ENCODE measurements at places on chromosomes 5 and 9. TPM values are rescaled to one million over a fixed set of nuclear protein-coding genes. Genes with fewer than 3 reads are reported as not detected.

The MAT2B gene
- total RNA-seq: 87.6 TPM

- no peak for DNase-seq
Measured at GRCh38 chr9:126307322-126308061, 19.1 kb upstream of the MVB12B start.

- no peak for DNase-seq
Measured at GRCh38 chr5:149227168-149227826, 44.4 kb upstream of the AFAP1L1 start.

DNA sequence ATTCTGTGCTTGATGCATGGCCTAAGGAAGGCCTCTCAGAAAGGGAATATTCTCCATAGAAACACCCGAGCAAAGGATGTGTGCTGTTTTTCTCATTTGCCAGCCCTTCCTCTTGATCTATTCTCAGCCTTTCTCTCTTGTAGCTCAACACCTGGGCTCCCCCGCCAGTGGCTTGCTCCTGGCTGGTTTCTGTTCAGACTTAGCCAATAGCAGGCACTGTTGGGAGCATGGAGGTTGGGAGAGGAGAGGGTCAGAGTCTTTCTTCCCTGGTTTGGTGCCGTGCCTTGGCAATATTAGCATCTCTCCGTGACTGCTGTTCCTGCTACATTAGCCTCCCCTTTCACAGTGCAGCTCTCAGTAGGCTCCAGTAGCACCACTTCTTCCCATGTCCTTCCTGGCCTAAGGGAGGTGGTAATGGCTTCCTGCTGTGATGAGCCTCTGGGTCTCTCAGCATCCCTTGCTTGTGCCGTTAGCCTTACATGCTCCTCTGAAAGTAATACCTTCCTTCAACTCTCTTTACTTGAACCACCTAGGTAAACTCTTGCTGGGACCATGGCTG is 269.7 kb upstream of the GAS1 start:
- DNase-seq: no peak

DNA sequence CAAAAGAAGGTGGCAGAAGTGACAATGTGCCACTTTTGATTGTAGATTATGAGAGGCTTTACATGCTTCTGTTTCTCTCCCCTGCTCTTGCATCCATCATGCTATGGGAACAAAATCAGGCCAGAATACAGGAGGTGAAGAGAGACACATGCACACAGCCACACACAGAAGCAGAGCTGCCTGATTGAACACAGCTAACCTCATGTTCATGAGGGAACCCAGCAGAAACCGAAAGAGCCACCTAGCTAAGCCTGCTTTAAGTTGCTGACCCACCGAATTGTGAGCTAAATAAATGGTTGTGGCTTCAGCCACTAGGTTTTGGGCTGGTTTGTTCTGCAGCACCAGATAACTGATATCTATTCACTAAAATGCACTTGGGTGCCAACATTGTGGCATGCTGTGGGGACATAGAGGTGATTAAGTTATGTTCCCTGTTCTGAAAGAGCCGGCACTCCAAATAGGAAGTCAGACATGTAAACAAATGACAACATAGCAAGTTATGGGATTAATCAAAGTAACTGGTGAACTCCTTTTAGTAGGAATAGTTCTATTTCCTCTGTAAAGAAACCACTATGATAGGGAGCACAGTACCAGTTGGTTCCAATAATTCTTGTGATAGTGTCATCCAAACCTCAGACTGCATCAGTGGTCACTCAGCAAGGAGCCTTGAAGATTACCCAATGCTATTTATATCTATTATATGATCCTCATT is 93.6 kb upstream of the TNC start:
- no peak for DNase-seq

DNA sequence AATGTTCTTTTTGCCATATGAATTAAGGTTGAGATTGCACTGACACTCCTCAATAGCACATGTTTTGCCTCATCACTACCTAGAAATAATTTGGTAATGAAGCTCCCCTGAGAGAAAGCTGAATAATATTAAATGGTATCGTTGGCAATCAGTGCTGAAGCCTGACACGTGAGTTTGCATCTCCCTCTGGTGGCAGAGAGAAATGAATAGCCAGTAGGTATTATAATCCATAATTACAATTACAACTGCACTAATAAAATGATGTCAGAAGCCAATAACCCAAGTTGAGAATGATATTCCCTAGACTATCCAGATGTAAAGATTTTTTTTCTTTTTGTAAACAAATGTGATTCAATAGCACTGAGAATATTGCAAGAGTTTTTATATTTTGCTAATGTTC is 700.3 kb downstream of the PTPRD start:
- DNase-seq: no peak

GRCh38 chr9:80076162-80076561 is 504.4 kb downstream of the TLE4 start:
- DNase-seq: no peak

- DNase-seq: no peak
Measured at GRCh38 chr5:156474251-156474650, 147.3 kb downstream of the SGCD start.

DNA sequence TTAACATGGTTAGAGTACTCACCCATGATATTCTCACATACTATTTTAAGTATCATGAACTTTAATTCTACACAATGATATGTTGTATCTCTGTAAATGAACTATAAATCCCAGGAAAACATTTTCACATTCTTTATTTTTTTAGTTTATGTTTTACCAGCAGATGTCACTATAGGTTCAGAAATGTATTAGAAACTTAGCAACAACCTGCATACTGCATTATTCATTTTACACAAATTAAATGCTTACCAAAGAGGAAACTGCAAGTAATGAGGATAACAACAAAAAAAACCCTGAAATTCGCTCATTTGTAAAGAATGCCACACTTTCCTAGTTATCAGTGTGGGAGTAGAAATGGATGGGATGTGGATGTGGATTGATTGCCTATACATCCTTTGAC is 217.5 kb upstream of the OTULINL start:
- DNase-seq: no peak

- DNase-seq: no peak
Measured at GRCh38 chr9:109232449-109233237, 65.6 kb upstream of the FRRS1L start.

DNA sequence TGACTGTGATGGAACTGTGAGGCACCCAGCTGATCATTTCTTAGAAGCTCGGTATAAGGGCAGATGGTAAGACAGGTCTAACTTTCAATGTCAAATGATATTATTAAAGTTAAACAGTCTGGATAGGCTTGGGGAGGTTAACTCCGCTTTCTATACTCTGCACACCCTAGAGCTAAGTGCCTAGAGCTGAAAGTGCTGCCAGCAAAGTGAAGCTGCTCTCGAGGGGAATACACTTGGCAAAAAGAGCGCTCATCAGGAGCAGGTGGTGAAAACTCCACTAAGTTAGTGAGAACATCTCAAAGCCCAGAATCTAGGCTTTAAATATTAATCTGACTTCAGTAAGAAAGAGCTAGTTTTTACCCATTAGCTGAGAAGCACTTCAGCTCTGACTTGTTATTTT is 349.6 kb upstream of the SLC30A5 start:
- no peak for DNase-seq

- DNase-seq: no peak
Measured at GRCh38 chr5:33088176-33088575, 352.6 kb upstream of the TARS1 start.

DNA sequence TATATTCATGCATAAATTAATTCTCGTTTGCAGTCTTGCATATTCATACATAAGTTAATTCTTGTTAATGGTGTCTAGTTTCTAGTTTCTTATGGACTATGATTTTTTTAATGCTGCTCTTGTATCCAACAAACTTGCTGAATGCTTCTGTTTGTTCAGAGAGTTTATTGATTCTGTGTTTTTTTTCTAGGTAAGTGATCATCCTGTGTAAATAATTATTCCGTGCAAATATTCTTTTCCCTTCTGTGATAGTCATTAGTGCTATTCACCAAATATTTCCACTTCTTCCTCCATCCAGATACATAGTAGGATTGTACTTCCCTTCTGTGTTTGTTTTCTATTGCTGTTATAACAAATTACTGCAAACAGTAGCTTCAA is 35.8 kb upstream of the SHISAL2B start:
- no peak for DNase-seq

The TAF11L5 gene
- not detected for total RNA-seq

DNA sequence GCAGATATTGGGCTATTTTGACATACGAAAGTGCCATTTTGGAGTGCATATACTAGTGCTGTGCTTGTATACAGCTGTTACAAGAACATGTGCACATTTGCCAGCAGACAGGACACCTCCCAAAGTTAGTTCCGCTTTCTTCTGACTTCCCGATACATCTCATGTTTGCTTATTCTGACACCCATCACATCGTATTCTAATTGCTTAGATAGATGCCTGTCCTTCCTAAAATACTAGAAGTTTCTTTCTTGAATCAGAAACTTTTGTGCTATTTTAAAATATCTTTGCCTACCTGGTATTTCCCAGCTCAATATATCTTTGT is 177.8 kb downstream of the TTLL11 start:
- no peak for DNase-seq

The FLT4 gene
- 2.7 TPM for total RNA-seq

DNA sequence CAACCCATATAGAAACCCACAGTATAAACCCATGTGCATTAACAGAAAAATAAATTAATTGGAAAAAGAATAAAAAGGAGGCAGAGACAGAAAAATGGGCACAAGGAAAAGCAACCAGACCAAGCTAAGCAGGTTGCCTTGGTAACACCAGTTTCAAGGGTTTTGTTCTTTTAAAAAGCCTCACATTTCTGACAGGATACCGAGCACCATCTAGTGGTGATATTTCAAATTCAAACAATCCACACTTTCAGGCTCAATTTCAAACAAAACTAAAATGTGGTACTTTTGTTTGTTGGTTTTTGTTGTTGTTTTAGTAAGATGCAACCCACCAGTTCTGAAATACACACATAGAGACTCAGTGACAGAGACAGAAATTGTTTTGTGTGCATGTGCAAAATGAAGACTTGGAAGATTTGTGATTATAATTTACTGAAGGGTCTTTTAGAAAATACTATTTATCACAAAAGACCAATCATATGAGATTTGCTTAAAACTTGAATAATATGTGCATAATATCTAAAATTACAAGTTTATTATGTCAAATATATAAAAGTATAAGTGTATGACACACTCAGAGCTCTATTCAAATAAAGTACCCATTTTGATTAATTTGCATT is 318.2 kb downstream of the SLCO4C1 start:
- no peak for DNase-seq

GRCh38 chr9:38343037-38343436 is 49.5 kb upstream of the ALDH1B1 start:
- no peak for DNase-seq

- DNase-seq: no peak
Measured at GRCh38 chr5:56710826-56711590, 104.3 kb upstream of the MAP3K1 start.

DNA sequence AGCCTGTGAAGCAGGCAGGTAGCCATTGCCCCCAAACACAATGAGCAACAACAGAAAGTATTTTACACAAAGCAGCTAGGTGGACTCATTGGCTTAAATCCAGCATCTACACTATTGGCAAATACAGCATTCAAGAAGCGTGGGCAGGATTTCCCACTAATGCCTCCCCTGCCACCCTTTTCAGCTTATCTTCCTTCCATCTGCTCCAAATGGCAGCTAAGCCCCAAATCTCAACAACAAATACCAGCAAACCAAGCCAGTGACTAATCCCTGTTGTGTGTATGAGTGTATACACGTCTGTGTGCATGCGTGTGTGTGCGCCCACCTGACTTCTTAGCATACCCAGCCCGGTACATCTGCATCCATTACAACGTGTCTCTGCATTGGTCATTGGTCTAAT is 151.2 kb upstream of the WWC1 start:
- DNase-seq: no peak
